ENCODE measurements at places on chromosomes 12 and 14. TPM values are rescaled to one million over a fixed set of nuclear protein-coding genes. Genes with fewer than 3 reads are reported as not detected.

The PRH2 gene
- polyA plus RNA-seq, result not detected

The RERG gene
- 9.6 TPM for polyA plus RNA-seq

The KRT2 gene
- not detected for polyA plus RNA-seq

The CLEC1A gene
- polyA plus RNA-seq, result not detected

The CDH24 gene
- polyA plus RNA-seq, result 0.60 TPM

The REP15 gene
- 33.4 TPM for polyA plus RNA-seq

All from sigmoid colon (tissue), 7 donors.